NCI-H1436 treated with DMSO at 0.1 percent for 48 hours (cell line): ENCODE measurements at places on chromosomes 11 and 22.

DNA sequence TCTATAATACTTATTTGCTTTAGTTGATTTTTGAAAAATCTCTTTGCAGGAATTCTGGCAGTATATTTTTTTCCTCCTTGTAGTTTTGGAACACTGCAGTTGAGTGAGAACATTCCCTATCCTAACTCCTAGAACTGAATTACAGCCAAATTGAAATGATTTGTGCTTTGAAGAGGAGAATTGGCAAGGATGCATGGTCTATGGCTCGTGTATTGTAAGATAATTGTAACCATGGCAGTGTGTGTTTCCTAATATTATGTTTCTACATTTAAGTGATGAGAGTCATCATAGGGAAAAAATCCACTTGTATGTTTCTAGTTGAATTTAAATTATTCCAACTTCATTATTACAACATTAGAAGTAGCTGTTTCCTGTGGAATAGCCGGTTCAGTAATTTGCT lies 80.9 kb upstream of the MYO18B start:
- DNase-seq: no peak

DNA sequence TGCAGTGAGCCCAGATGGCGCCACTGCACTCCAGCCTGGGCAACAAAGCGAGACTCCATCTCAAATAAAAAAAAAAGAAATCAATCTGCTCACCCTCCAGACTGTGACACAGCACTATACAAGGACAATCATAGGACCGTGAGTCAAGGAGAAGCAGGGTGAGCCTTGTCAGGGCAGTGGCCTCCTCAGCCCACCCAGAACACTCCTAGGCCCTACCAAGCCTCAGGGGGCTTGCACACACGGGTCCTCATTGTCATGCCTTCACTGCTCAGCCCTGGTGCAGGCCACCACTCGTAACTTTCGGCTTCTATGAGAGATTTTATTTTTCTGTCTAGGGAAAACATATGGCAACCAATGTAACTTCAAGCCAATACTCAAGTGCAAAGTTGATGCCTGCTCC lies 35.8 kb downstream of the DGCR2 start:
- no peak for DNase-seq

GRCh38 chr11:123587559-123587958 lies 66.9 kb downstream of the SCN3B start:
- DNase-seq: no peak

DNA sequence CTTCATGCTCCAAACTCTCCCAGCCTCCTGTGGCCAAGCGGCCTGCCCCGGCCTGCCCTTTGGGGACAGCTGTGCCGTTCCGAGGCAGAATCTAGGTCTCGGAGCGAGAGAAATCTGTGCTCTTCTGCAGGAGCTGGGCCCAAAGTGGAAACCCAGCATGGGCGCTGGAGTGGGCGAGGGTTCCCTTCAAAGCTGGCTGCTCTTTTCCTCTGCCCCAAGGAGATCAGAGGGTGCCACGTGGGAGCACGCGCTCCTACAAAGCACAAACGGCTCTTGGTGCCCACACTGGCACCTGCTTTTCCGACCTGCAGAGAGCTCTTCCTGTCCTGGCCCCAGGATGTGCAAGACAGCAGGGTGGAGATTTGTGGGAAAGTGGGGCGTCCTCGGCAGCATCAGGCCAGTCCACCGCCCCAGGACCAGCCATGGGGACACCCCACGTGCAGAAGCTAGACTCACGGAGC lies 6.9 kb downstream of the OSBPL5 start:
- DNase-seq: no peak

DNA sequence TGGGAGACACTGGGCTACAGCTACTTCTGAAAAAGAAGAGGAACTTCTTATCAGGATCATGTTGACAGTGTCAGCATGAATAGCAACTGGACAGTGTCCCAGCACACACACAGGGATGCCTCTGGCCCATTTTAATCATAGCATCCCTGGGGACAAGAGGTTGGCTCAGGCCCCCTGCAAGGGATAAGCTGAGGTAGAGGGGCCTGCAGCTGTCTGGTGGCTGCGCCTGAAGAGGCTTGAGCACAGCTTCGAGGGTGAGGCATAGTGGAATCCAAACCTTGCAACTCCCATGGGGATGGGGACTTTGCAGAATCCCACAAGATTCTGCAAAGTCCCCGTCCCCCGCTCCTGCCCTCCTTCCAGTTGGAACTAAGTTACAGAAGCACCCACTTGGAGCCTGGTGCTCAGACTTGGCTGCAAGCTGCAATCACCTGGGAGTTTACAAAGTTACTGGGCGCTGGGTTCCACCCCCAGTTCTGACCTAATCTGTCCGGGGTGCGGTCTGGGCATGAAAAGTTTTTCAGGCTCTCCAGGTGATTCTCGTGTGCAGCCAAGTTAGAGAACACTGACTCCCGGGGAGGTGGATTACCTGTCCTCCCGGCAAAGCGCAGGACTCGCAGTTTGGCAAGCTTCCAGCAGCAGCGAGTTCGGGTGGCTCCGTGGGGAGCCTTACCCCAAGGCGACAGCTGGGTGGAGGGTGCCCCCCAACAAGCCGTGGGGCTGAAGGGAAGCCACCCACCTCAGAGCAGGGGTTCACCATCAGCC lies 16.0 kb upstream of the LINC01488 start:
- DNase-seq: no peak
